Glomerular endothelial cell (primary cell): ENCODE measurements at places on chromosomes 16 and 17. TPM values are rescaled to one million over a fixed set of nuclear protein-coding genes. Genes with fewer than 3 reads are reported as not detected.

- DNase-seq = no peak
Measured at GRCh38 chr16:83578171-83578570, 229.6 kb upstream of the HSBP1 start.

DNA sequence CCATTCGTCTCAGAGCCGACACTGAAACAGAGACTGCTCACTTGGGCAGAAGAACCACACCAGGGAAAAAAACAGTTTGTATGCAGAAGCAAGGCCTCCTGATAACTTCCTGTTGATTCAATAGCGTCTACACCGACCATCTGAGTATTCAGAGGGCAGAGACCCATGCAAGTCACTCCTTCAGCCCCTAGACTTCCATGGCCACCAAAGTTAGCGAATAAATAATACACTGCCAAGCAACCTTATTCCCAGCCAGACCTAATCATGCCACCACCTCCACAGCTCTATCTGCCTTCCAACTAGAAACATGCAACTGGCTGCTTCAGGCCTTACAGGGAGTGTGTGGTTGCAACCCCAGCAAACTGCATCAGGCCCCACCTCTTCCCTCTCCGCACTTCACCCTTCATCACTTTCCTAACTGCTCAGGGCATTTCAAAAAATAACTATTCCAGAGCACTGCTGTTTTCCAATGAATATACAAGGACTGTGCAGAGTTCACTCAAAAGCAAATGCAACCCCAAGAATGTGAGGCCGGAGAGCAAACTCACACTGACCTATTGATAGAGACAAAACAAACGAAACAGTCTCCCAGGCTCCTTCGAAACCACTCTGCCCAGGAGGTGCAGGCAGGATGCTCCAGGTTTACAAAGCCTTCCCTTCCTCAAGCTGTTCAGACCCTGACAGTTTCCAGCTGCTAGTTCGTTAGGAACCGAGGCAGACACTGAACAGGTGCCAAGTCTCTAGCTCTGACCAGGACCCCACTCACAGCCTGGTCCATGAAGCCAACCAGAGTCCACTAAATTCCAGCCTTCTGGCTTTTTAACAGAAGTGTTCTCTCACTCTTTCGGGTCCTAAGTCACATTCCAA, 3.6 kb downstream of the USP7 start:
- DNase-seq = no peak

DNA sequence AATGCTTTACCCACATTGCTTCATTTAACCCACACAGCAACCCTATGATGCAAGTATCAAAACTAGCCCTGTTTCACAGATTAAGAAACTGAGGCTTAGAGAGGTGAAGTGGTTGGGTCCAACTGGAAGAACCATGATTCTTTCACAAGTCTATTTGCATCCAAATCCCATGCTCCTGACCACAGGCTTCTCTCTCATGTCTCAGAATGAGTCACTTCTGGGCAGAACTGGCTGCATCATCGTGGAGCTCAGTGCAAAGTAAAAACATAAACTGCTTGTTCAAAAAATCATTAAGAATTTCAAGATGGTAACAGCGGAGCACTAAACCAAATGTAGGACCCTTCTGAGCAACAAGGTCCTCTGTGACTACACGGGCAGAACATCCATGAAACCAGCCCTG, 20.2 kb upstream of the CES1 start:
- DNase-seq = no peak

Gene ZCCHC14
- 7.1 and 20.1 TPM in 2 replicates for total RNA-seq

GRCh38 chr17:34386697-34387550, 23.9 kb upstream of the CCL1 start:
- no peak for DNase-seq

GRCh38 chr17:66782851-66783250, 52.1 kb upstream of the CACNG5 start:
- DNase-seq = no peak

Gene HS3ST3B1
- 7.0 and 9.4 TPM in 2 replicates for total RNA-seq

GRCh38 chr16:30369938-30370455, 297 bp downstream of the TBC1D10B start:
- DNase-seq = no peak

DNA sequence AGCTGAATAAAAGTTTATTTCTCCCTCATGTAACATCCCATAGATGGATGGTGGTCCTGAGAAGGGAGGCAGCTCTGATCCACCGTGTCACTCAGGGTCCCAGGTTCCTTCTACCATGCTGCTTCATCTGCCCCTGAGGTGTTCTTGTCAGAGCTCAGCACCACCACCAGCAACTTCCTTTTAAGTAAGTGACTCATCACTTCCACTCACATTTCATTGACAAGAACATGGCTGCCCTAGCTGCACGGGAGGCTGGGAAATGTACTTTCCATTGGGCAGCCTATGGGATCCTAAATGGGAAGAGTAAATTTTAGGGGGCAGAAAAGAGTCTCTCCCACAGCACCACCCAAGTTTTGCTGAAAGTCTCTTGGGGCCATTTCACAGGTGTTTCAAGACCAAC, 134.7 kb downstream of the USP31 start:
- DNase-seq = no peak

- DNase-seq = no peak
Measured at GRCh38 chr16:23952971-23953300, 117.2 kb downstream of the PRKCB start.

GRCh38 chr17:77495575-77495974, 354.8 kb downstream of the SEC14L1 start:
- no peak for DNase-seq

DNA sequence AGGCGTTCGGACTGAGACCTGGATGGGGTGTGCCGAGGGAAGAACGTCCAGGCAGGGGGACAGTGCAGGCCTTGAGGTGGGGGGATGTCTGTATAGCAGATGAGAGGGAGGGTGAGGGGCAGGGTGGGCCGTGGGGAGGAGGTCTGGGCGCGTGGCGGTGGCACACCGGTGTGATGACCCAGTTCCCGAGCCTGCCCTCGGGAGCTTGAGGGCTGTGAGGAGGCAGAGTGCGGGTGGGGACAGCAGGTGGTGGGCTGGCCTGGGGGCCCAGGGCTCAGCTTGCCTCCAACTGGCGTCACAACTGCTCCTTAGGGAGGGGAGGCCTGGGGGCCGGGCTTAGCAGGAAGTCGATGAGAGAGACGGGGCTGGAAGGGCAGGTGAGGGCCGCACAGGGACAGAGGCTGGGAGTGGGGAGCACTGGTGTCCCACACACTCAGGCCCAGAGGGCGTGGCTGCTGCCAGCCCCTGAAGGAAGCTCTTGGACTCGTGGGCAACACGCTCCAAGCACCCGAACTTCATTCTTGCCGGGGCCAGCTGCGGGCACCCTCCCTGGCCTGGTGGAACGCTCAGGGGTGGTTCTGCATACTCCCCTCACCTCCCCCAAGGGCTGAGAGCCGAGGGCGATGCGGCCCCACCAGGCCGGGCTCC, 6.5 kb downstream of the CACNA1H start:
- DNase-seq = no peak
